ENCODE measurements at places on chromosomes 3 and 15.
A peak's percentile ranks its signal among the peaks of the same experiment; 100 is the strongest.

DNA sequence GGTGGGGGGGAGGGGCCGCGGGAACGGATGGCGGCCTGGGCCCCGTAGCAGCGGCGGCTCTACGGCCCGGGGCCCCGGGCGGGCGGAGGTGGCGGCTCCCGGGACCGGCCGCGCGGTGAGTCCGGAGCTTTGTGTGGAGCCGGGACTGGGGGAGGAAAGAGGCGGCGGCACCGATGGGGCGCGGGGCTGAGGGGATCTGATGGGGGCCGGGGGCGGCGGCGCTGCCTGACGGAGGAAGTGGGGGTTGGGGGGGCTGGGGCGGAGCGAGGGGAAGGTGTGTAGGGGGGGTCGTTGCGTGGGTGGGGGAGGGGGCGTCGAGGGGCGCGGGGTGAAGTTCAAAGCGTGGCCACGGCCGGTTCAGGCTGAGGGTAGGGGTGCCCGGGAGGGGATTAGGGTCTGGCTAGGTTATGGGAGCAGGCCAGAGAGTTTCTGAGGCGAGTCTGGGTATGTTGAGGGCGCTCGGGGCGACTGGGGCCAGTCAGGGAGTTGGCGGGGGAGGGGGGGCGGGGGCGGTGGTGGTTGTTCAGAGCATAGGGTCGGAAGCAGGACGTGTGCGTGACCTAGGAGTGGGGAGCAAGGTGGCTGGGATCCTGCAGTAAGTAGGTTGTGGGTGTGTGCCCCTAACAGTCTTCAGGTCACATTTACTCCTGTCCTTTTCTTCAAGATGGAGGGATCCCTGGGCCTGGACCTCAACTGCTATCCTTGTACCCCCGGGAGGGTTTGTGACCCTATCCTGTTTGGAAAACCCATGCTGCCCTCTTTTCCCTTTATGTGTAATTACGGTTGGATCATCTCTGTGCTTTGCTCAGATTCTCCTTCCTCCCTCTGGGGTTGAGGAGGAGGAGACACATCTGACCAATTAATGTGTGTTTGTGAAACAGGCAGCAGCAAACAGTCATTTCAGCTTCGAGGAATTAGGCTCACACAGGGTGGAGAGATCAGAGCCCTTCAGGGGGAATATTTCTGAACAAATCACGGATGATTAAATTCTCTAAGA lies 644 bp downstream of the ZNF609 start:
- peak; percentile 82 for DNase-seq
- peak overlapping the region; percentile 90 for H3K4me3 ChIP-seq
- H3K4me1 ChIP-seq: peaks cover 50% of the 10 kb centered on the region
- H3K36me3 ChIP-seq: no peaks in the 10 kb centered on the region
- H3K27ac ChIP-seq: peak overlapping the region; percentile 88

DNA sequence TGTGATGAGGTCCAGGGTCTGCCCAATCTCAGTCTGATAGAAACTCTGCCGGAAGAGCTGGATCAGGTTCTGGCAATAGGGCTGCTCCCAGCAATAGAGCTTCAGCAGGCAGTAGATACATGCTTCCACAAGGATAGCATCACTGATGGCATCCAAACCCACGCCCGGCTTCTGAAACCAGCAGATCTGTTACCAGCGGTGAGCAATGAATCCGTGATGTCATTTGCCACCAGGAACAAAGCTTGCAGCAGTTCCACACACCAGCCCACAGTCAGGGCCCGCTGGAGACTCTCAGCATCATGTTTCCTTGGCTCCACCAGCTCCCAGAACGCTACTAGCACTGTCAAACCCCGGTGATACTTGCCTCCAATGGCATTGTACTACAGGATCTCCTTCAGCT lies 19.3 kb upstream of the TTBK2 start:
- no peaks in the 10 kb centered on the region for H3K27me3 ChIP-seq
- peaks cover 20% of the 10 kb centered on the region for H3K36me3 ChIP-seq
- H3K4me3 ChIP-seq: no peak overlapping the region
- no peak for DNase-seq
- H3K4me1 ChIP-seq: no peaks in the 10 kb centered on the region

- no peak for DNase-seq
- no peaks in the 10 kb centered on the region for H3K27me3 ChIP-seq
- H3K4me1 ChIP-seq: no peaks in the 10 kb centered on the region
- no peaks in the 10 kb centered on the region for H3K36me3 ChIP-seq
Observed at GRCh38 chr15:36644191-36644896, 64.9 kb downstream of the CDIN1 start.

- no peaks in the 10 kb centered on the region for H3K27me3 ChIP-seq
- H3K4me1 ChIP-seq: no peaks in the 10 kb centered on the region
- no peak for DNase-seq
- no peak overlapping the region for H3K4me3 ChIP-seq
- no peak overlapping the region for H3K27ac ChIP-seq
- H3K36me3 ChIP-seq: no peaks in the 10 kb centered on the region
Observed at GRCh38 chr3:25096536-25096935, 331.5 kb upstream of the RARB start.

- no peak overlapping the region for H3K27ac ChIP-seq
- no peak overlapping the region for H3K4me3 ChIP-seq
- no peaks in the 10 kb centered on the region for H3K27me3 ChIP-seq
- H3K36me3 ChIP-seq: no peaks in the 10 kb centered on the region
Observed at GRCh38 chr3:3089017-3089416, 21.2 kb downstream of the IL5RA start.
